ENCODE measurements at places on chromosomes 2 and 18.

DNA sequence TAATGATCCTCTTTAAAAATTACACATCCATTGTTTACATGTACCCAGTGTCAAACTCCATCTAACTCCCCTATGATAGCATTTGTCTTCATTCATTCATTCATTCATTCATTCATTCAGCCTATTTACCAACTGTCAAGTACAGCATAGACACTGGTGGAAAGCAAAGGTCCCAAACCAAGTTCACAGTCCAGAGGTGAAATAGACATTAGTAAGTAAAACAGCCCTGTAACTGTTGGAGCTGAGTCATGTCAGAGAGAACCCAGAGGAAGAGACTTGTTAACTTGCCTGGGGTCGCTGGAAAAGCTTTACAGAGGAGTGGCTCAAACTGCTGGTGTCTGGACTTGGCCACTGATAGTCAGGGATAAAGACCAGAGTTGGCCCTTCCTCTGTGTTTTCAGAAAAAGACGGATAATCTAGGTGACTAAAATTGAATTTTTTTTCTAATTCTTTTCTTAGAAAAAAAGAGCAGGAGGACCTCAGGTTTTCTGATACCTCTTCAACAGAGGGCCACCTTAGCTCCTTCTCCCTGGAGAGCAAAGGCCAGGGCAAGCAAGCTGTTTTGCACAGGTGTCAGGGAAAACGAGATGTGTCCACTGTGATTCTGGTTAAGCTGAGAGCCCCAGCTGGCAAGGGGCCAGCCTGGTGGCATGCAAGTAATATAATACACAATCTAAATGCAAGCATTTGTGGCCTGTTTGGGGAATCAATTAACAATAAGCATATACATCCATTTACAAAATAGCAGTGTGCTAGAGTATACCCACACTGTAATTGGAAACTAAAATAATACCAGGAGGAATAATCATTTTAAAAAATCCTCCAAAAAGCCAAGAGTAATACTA lies 96.7 kb upstream of the SLC14A2 start:
- DNase-seq, result no peak

GRCh38 chr2:146807568-146808168 lies 1037.2 kb upstream of the ACVR2A start:
- no peak for DNase-seq

GRCh38 chr2:72425996-72426395 lies 278.3 kb upstream of the CYP26B1 start:
- no peak for DNase-seq

DNA sequence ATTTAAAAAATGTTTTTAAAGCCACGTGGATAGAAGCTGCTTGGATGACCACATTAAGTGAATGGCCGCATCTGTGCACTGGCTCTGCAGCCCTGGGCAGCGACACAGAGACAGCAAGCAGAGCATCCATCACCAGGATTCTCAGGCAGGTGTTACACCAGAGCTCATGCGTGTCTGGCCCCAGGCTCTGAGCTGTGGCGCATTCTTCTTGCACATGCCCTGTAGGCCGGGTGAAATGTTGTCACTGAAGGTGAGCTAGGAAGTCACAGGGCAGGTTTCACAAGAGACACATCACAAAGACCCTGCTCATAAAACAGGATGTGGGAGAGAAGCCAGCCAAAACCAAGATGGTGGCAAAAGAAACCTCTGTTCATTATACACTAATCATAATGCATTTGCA lies 8.4 kb upstream of the PXDN start:
- no peak for DNase-seq

GRCh38 chr2:17658251-17658843 lies 95.3 kb downstream of the SMC6 start:
- no peak for DNase-seq

DNA sequence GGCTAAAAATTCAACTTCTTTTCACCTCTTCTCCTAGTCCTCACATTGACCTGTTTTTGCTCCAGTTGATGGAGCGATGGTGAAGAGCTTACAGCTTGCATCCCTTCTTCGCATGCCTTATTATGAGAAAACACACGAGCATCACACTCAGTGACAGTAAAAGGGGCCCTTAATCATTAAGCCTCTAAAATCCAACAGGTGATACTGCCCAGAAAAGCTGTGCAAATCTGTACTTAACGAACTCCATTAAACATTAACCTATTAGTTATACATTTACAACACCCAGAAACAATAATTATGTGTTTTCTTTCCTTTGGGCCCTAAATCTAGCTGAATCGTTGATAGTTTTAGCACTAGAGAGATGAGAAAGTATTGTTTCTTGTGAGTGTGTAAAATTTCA lies 54.8 kb downstream of the LAMA1 start:
- no peak for DNase-seq

- DNase-seq, result no peak
These were observed 26.5 kb upstream of the C2orf74 start for GRCh38 chr2:61135510-61135909.

- no peak for DNase-seq
These were observed 224.1 kb upstream of the CCDC150 start for GRCh38 chr2:196415384-196415783.

DNA sequence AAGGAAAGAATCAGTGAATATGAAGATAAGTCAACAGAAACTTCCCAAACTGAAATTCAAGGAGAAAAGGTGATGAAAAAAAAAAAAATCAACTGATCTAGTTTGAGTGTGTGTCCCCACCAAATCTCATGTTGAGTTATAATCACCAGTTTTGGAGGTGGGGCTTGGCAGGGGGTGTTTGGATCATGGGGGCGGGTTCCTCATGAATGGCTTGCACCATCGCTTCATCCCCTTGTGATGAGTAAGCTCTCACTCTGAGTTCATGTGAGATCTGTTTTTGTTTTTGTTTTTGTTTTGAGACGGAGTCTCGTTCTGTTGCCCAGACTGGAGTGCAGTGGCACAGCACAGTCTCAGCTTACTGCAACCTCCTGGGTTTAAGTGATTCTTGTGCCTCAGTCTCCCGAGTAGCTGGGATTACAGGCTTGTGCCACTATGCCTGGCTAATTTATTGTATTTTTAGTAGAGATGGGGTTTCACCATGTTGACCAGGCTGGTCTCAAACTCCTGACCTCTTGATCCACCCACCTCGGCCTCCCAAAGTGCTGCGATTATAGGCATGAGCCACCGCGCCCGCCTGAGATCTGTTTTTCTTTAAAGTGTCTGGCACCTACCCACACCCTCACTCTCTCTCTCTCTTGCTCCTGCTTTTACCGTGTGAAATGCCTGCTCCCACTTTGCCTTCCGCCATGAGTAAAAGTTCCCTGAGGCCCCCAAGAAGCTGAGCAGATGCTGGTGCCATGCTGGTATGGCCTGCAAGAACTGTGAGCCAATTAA lies 4.0 kb upstream of the SLC66A2 start:
- DNase-seq, result no peak

GRCh38 chr2:236918545-236918944 lies 167.1 kb upstream of the COPS8 start:
- no peak for DNase-seq

DNA sequence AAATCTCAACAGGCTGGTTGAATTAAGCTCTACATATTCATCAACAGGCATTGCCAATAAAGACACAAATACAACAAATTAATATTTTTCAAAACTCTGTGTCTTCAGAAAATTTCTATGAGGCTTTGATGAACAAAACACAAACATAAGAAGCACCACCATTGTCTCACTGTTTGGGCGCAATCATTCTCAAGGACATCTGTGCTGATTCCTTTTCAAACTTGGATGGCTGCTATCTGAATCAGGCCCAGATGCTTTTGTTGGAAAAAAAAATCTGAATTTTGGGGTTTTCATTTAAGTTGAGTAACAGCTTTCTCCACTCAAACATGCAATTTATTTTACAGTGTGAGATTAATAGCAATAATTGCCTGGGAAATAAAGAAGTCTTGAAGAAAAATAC lies 173.8 kb downstream of the NRXN1 start:
- no peak for DNase-seq

GRCh38 chr2:73291093-73291460 lies 2.3 kb downstream of the EGR4 start:
- DNase-seq, result peak; percentile 59

DNA sequence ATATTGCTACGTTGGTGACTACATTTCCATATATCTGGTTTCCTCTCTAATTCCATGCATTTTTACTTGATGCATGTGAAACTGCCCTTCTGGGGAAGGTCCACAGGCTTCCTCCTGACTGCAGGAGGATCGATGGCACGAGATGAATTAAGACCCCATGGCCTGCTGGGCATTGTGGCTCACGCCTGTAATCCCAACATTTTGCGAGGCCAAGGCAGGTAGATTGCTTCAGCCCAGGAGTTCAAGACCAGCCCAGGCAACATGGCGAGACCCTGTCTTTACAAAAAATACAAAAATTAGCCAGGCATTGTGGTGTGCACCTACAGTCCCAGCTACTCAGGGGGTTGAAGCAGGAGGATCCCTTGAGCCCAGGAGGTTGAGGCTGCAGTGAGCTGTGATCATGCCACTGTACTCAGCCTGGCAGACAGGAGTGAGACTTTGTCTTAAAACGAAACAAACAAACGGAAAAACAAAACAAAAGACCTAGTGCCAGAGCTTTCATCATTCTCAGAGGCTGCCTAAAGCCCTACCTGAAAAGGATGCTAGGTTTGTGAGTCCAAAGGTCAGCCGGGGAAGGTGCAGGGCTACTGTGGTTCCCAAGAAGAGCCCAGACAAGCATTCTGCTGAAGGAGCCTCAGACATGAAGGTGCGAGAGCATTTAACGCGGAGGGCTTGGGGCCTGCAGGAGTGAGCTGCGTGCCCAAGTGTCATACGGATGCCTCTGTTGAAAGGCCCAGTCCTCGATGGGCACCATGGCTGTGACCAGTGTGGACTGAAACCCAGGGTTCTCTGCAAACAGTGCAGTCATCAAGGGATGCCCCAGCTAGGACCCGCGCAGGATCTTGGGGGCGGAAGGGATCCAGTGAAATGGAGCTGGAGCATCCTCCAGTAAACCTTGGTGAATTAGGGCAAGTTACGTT lies 21.6 kb downstream of the GPR55 start:
- DNase-seq, result no peak

DNA sequence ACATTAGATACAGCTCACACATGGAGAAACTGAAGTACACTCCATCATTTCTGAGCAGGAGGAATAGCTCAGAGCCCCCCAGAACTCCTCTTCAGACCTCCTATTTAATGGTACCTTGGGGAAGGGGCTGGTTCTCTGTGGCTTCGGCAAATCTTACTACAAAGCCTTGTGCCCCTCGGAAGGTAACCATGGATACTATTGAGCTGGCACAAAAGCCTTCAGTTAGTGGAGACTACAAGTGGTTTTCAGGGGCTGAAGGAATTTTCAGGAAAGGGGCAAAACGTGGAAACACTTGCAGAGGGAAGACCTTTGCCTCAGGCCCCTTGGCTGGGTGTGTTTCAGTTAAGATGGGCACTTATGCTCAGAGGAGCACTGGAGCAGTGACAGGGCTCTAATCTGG lies 1.1 kb upstream of the FAM237A start:
- DNase-seq, result no peak

- DNase-seq, result no peak
These were observed 39.9 kb downstream of the MYO3B start for GRCh38 chr2:170217778-170218251.

DNA sequence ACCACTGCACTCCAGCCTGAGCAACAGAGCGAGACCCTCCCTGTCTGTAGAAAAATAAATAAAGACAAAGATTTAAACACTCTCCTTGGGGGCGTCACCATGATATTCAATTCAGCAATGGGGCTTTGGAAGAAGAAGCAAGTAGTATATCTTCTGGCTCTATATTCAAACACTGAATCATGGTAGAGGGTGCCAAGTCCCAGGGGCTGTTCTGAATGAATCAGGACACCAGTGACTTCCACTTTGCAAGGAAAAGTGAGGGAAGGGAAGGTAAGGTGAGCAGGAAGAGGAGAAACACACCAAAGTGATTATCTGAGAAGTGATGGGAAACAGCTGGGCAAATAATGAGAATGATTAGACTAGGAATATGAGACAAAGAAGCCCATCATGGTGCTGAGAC lies 80.5 kb downstream of the AAK1 start:
- DNase-seq, result no peak

GRCh38 chr2:120559401-120559800 lies 176.3 kb upstream of the GLI2 start:
- no peak for DNase-seq

GRCh38 chr2:229798446-229799155 lies 84.2 kb upstream of the DNER start:
- DNase-seq, result no peak

GRCh38 chr2:160942476-160943142 lies 217.6 kb upstream of the TANK start:
- DNase-seq, result no peak

GRCh38 chr2:20419007-20419576 lies 27.8 kb upstream of the RHOB start:
- DNase-seq, result no peak

- no peak for DNase-seq
These were observed 69.8 kb upstream of the GALNT3 start for GRCh38 chr2:165863810-165864261.

- DNase-seq, result no peak
These were observed 805.2 kb downstream of the GALR1 start for GRCh38 chr18:78054801-78055200.

- no peak for DNase-seq
These were observed 185.5 kb upstream of the FN1 start for GRCh38 chr2:215621381-215621780.

GRCh38 chr2:107775211-107775610 lies 51.5 kb upstream of the RGPD4 start:
- DNase-seq, result no peak

GRCh38 chr2:176399074-176399598 lies 129.9 kb downstream of the MTX2 start:
- DNase-seq, result no peak

DNA sequence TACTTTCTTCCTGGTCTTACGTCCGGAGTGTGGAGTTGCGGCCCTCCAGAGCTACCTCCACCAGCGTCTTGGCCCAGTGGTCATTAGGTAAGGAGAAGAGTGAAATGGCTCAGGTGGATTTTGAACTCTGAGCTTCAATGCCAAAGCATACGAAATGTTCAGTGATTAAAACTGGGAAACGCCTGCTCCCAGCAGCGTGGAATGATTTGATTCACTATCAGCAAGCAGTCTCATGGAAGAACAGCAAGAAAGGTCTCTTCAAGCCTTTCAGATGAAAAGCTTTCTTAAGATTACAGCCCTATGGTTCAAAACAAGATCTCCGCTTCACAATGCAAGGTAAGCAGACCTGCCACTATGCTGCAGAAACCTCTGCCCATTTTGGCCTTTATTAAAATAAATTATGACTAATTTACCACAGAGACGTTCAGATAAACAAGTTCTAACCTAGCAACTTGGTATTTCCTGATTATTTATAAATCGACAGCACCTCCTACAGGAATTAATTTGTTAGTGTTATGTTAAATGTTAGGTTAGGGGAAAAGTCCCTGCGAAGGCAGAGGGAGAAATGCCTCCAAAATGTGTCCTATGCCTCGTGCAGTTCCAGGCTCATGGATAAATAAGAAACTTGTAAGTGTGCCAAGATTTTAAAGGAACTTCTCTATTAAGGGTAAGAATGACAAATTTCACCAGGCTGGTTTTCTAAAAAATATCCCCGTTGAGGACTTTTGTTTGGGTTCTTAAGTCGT lies 10.1 kb downstream of the SP9 start:
- DNase-seq, result no peak

- no peak for DNase-seq
These were observed 24.9 kb upstream of the ACOXL start for GRCh38 chr2:110707386-110707965.

- no peak for DNase-seq
These were observed 20.0 kb downstream of the SPATA3 start for GRCh38 chr2:231015926-231016325.
